ENCODE measurements at places on chromosomes 16 and 17.

- no peak for DNase-seq
Measured at GRCh38 chr17:46952115-46952514, 26.9 kb downstream of the RPRML start.

- no peak for DNase-seq
Measured at GRCh38 chr16:81987121-81987520, 24.1 kb downstream of the SDR42E1 start.

GRCh38 chr16:46817961-46818360 is 13.0 kb downstream of the C16orf87 start:
- DNase-seq, result no peak

- DNase-seq, result no peak
Measured at GRCh38 chr16:60310846-60311445, 1576.8 kb upstream of the GOT2 start.

DNA sequence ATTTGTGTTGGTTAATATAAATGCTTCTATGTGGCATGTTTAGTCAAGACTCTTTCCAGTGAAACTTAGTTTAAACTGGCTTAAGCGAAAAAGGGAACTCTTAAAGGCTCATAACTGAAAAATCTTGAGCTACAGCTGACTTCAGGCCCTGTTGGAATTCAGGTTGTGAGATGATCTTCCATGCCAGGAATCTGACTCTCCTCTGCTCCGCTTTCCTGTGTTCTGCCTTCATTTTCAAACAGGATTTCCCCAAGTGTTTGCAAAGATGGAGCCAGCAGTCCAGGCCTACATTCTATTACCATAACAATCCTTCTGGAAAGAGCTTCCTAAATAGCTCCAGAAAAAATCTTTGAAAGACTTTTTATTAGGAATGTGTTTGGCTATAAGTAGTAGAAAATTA is 134.9 kb downstream of the NLK start:
- DNase-seq, result no peak

DNA sequence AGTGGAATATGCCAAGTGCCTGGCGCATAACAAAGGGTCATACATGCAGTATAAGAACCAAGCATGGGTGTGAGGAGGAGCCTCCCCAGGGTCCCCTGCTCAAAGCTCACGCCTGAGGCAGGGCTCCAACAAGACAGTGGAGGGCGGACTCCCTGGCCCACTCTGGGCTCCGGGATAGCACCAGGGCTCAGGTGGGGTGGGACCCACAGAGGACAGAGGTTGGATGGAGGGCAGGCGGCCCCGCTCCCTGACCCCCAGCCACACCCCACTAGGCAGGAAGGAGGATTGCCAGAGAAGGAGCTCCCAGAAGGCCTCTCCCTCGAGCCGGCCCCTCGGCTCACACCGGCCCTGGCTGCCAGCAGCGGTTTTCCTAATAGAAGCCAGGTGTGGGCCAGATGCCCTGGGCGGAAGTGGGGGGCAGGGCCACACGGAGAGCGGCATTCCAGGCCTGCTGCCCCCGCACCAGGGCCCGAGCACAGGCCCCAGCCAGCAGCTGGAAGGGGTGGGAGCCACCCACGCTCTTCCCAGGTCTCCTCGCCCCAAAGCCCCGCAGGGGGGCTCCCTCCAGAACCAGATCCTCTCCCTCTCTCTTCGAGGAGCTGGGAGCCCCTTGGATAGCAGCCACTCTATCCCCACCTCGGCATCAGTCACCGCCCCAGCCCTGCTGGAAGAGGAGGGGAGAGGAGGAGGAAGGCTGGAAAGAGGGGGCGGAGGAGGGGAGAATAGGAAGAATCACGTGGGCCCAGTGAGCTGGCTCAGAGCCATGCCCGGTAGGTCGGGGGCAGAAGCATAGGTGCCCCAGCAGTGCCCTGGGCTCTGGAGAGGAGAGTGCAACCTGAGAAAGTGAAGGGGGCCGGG is 21.0 kb downstream of the VASN start:
- no peak for DNase-seq

DNA sequence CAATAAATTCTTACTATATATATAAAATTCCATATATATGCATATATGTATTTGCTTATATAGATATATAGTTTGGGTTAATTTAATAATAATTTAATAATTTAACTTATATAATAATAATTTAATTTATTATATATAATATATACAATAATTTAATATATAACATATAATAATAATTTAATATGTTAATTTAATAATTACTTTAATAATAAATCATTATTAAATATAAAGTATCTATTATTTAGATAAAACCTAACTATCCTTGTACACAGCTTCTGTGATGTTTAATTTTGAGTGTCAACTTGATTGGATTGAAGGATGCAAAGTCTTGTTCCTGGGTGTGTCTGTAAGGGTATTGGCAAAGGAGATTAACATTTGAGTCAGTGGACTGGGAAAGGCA is 40.6 kb upstream of the CDH13 start:
- DNase-seq, result no peak

DNA sequence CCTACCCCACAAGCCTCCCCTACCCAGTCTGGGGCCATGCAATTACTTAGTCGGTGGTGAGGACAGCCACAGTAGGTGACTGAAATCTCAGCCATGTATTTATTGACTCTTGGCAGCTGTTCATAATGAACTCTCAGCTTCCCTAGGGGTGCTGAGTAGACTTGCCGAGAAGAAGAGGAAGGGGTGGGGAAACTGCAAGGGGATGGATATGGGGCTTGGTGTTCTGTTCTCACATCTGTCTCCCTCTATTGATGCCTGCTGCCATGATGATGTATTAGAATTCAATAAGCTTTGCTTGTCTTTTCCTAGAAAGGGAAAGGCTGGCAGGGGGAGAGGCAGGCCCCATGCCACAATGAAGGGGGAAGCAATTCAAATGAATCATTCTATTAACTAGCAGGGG is 112.9 kb downstream of the GP2 start:
- no peak for DNase-seq

DNA sequence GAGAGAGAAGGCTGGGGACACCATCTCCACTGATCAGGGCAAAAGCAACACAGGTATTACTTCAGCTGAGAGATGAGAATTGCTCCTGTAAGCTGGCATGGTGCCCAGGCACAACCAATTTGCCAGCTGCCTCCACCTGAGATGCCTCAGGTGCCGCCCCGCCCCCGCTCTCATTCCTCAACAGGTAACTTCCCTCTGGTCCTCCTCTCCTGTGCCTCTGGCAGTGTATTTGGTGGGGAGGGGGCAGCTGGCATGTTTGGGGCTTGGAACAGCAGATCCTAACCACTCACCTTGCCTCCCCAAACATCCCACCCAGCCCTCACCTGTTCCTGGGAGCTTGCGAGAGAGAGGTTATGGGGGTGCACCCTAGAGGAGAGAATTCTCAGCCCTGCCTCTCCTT is 2.9 kb upstream of the SRCIN1 start:
- DNase-seq, result no peak

GRCh38 chr17:75981019-75981615 is 2.1 kb downstream of the TEN1 start:
- DNase-seq, result no peak

DNA sequence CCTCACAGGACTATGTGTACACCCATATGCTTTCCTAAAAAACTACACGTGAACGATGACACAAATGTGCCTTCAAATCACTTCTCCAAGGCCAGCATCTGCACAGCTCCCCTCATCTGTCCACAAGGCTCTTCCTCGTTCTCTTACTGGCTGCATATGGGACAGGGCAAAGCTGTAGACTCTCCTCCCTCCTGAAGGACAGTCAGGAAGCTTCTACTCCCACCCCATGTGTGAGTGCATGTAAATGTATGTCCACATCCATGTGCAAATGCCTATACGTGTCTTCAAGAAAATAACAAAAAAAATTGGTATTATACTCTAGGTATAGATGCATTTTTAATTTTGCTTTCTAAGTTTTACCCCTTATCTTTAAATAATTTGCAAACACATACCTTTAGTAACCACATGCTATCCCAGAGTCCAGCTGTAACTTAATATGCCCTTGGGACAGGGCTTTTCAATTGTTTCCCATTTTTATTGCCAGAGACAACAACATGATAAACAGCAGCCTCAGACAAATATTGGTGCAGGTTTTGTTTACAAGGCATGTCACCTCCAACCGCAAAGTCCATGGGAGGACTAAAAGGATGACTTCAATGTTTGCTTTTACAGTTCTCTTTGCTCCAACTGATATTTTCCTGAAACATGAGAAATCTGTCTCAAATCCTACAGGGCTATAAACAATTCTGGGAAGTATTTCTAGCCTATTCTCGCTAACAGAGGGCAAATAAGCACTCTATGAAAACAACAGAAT is 31.6 kb upstream of the FAAP100 start:
- DNase-seq, result no peak

DNA sequence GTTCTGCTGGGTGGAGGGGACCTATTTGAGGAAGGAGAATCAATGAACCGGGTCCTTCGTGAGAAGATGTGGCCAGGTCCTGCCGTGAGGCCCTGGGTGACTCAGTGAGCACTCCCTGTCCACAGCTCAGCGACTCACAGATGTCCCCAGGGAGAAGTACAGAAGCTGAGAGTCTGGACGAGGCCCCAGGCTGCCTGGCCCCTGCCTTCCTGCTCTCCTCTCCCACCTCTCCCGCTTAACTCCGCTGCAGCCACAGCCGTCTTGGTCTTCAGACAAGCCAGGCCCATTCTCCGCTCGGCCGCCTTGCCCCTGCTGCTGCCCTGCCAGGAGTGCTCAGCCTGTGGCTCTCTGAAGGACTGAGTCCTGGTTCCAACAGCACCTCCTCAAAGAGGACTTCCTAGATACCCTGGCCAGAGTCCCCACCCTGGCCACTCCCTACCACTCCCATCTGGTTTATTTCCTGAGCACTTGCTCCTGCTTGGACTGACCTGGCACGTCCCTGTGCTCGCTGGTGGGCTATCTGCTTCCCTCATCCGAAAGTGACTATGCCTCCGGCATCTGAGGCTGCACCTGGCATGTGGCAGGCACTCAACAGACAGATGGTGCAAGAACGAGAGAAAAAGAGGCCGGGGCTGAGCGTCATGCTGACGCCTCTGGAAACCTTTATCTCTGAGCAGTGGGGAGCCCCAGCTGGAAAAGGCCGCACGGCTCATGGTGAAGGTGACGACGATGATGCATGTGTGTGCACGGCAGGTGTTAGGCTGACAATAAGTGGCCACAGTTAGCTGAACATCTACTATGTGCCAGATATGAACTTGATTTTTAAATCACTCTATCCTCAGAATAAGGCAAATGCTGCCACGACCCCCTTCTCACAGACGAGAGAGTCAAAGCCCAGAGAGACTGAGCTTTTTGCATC is 9.2 kb upstream of the TNFRSF13B start:
- DNase-seq, result no peak

DNA sequence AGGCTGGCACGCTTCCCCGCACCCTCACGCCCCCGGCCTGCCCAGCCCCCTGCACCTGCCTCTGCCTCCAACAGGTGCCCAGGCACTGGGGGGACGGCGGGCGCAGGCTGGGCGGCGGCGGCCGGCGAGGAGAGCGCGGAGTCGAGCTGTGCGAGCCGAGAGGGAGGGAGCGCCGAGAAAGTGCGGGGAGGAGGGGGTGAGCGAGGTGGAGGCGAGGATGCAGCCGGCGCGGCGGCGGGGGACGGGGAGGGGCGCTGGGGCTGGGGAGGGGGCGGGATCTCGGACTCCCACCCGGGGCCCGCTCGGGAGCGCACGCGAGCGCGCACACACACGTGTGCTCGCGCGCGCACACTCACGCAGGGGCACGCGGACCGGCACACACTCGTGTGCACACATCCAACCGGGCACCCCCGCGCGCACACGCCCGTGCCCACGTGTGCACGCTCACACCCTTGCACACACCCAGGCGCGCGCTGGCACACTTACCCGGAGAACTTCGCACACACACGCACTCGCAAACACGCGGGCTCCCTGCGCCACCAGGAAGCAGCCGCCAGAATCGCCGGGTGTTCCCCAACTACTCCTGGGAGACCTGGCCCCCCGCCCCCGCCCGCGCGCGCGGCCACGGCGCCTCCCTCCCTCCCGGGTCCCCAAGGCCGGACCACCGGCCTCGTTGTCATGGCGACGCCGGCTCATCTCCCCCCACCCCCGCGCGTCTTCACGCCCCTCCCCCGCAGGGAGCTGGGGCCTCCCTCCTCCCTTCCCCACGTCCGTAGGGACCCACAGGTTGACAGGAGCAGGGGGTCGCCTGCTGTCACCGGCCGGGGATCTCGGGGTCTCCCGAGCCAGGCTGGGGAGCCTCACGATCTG is at the start of gene DOC2A:
Gene DOC2A (minus strand): TSS at position 184 of the 870 bp plus-strand sequence. CDS start 805 bp downstream, outside the sequence.
- DNase-seq, result no peak

DNA sequence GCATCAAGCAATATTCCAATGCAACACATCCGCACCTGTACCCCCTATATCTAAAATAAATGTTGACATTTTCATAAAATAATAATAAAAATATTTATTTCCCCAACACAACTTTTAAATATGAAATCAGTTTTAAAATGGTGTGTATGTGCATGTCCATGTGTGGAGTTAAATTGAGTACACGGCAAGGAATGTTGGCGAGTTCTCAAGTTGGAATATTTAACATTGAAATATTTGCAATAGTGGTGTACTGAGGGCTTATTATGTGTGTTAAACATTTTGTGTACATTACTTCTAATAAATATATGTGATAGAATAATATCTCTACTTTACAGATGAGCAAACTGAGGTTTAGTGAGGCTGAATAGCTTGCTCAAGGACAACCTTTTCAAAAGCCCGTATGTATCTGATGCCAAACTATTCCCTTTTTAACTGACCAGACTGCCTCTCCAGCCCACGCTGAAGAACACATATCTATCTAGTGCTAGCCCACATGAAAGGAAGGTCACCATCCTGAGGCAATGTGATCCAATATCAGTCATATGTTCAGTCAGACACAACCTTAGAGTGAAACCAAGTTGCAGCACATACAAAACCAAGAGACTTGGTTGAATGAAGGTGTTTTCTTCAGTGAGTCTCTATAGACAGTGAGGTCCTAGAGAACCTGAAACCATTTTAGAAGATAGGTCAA is 192.2 kb upstream of the CDH11 start:
- no peak for DNase-seq

GRCh38 chr17:15000661-15001060 is 264.5 kb downstream of the PMP22 start:
- no peak for DNase-seq

DNA sequence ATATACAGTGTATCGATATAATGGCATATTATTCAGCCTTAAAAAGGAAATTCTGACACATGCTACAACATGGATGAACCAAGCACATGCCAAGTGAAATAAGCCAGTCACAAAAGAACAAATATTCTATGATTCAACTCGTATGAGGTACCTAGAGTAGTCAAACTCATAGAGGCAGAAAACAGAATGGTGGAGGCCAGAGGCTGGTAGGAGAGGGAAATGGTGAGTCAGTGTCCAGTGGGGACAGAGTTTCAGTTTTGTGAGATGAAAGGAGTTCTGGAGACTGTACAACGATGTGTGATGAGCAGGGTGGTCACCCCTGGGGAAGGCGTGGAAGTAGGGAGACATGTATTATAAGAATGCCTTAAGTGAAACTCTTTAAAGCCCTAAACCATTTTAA is 39.9 kb downstream of the RNF157 start:
- DNase-seq, result no peak

DNA sequence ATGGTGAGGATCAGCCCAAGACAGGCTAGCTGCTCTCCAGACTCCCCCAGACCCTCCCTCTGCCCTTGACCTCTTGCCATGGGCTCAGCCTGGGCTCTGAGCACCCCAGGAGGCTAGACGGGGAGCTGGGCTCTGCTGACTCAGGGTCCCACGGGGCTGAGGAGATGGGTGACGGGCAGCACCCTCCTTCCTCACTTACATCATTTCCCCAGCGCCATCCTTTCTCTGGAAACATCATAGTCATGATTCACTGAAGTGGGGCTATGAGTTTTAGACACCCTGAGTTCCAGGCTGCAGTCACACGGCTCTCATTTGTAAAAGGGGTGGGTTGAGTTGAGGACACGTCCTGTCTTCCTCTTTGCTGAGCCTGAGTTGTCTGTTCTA is 3.0 kb upstream of the ITGAX start:
- no peak for DNase-seq

Measured in esophagus squamous epithelium (tissue), 5 donors.